NCI-H1105 treated with DMSO at 0.1 percent for 48 hours (cell line): ENCODE measurements at places on chromosomes 1 and 21.

DNA sequence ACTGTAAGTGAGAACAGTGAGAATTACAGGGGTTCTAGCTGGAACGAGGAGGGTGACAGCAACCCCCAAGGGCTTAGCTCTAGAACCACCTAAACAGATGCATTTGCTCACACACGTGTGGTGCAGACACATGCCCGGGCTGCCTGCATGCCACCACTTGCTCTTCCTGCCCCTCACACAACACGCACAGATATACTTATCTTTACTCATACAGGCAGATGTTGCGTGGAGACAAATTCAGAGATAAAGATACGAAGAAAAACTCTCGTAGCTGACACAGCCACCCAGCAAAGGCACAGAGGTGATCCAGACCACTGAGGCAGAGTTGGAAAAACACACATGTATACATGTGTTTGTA lies 13.5 kb downstream of the VANGL1 start:
- no peak for DNase-seq

DNA sequence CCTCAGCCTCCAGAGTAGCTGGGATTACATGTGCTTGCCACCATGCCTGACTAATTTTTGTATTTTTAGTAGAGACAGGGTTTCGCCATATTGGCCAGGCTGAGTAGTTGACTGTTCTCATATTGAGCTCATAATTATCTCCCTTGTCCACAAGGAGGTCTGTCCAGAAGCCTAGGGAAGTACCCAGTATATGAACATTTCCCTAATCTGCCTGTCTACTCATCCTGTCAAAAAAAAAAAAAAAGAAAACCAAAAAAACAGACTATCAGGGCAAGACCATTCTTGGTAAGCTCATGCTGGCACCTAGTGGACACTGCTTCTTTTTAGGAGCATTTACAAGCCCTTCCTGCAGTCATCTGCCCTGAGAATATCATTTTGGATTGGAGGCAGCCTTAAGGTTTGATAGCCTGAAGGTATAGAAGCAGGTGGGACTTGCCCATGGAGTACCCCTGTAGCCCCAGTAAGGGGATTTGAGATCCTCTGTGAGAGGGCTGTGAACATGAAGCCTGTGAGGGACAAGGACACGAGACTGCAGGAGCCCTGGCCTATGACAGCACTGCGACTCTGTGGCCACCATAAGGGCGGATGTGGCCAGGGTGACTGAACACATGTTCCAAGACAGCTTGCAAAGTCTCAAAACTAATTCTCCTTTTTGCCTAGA lies 10.8 kb upstream of the DUSP12 start:
- peak; percentile 28 for DNase-seq

GRCh38 chr1:71046891-71047634 lies 553 bp downstream of the PTGER3 start:
- DNase-seq, result no peak

- no peak for DNase-seq
Measured at GRCh38 chr1:214579183-214579582, 23.8 kb upstream of the CENPF start.

GRCh38 chr1:172941945-172942344 lies 108.8 kb downstream of the TNFSF18 start:
- DNase-seq, result no peak

- DNase-seq, result no peak
Measured at GRCh38 chr1:66282343-66282852, 251.6 kb upstream of the SGIP1 start.

GRCh38 chr1:169003864-169004516 lies 102.5 kb upstream of the ATP1B1 start:
- DNase-seq, result no peak

GRCh38 chr1:24914226-24915069 lies 15.6 kb downstream of the RUNX3 start:
- no peak for DNase-seq
